PC-9 (cell line): ENCODE measurements at places on chromosomes 6 and 20.
A peak's percentile ranks its signal among the peaks of the same experiment; 100 is the strongest.

DNA sequence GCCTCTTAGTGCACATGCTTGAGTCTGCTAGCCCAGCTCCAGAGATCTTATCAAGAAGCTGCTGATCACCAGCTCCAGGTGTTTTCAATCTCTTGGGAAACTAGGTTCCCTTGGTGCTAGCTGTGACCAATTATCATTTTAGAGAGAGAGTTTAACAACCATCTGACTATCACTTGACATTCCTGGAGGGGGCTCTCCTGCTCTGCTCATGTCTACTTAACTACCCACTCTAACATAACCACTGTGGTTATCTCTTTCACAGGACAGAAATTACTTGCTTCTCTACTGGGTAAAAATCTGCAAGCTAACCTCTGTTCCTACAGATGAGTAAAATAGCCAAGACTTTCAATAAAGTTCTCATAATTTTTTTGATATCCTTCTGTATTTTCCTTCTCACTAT, 823.4 kb upstream of the GJE1 start:
- DNase-seq, result no peak

- DNase-seq, result no peak
Measured at GRCh38 chr6:160042014-160042773, 73.3 kb downstream of the IGF2R start.

DNA sequence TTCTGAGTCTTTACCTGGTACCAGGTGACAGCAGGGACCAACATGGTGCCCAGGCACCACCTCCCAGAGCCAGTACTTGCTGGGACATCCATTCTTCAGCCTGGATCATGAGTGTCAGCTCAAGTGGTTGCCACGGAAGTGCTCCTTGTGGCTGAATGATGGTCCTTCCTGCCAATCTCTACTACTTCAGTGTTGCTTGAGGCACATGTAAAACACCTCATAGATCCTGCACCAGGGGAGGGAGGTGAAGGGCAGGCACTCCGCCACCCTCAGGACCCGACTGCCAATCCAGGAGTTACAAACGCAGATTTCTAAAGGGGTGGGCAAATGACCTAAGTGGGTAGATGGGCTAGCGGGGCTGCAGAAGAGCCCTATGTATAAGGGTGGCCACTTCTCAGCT, 226.0 kb downstream of the PREX1 start:
- no peak for DNase-seq

GRCh38 chr20:56788041-56788670, 159.1 kb downstream of the TFAP2C start:
- peak; percentile 99 for DNase-seq

DNA sequence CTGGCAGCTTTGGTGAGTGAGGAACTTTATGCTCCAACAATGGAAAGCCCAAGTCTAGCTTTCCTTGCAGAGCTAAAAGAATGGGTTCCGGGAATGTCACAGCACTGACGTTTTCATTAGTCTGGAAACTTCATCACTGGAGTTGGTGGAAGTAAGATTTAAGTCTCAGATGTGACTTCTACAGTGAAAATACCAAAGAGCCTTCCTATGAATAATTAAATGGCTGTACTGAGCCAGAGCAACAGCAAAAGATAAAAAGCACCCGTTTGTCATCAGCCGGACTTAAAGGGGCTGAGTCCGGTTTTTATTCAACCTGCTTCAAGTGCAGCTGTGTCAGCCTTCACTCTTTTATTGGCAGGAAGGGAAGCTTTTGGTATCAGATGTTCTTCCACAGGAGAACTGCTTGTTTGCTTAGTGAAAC, 46.5 kb upstream of the SHLD1 start:
- DNase-seq, result no peak

- peak; percentile 58 for DNase-seq
Measured at GRCh38 chr20:35952480-35953386, 1.6 kb downstream of the SCAND1 start.

DNA sequence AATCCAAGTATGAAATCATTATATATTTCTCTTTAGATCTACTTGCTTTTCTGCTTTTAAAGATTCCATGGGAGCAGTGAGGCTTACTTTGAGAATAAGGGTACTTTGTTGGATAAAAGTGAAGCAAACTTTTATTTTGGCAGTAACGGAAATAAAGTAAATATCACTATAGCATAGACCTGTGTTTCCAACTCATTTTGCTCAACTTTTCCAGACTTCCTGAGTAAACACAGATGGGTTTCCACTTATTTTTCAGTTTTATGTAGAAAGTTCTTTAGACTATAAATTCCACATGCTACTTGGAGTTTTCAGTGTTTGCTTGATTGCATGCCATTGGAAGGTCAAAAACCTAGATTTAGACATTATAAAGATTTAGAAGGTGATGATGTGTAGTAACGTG, 6.2 kb downstream of the STX16 start:
- DNase-seq, result no peak

DNA sequence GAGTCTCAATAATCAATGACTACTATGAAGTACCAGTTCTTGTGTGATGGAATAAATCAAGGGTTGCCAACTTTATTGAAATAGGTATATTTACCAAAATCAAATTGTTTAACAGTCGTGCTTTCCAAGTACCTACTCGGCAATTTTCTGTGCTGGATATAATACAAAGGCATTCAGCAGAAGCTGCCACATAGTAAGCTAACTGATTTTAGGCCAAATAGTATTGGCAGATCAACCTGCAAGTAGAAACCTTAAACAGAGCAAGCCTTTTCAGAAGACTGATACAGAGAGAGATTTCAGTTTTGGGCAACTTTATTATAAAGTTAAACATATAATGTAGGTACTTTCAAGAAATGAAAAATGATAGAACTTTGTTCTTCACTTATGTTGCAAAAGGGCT, 174.6 kb downstream of the ASCC3 start:
- DNase-seq, result no peak

DNA sequence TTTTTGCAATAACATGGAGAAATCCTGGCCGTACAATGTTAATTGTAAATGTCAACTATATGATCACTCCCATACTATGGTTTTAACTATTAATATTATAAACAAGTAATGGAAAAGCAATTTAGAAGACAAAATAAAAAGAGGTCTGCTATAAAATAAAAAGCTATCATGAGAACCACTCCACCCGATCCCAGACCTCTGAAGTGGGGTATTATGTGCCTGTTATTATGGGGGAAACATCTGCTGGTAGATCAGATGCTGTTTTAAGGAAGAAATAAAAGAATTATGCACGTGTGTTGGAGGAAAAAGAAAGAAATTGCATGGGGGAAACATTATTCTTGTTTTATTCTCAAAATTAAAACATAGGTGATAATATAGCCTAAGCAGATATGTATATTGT, 615.7 kb upstream of the ARID1B start:
- no peak for DNase-seq

- DNase-seq, result no peak
Measured at GRCh38 chr6:14320332-14320731, 202.8 kb downstream of the CD83 start.

DNA sequence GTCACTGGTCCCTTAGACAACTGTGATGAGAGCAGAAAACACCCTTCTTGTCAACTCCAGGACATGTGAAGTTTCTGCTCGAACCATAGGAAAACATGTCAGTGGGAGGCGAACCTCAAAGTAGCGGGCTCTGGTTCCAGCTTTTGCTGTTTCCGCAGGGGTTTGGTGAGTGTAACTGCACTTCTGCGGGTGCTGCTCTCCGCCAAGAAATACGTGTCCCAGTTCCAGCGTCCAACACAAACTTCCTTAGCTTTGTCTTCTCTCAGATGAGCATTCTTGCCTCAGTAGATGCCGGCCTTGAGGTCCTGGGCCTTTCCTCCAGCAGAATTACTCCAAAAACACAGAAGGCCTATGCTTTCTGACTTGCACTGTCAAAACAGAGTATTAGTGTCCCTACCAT, 156.3 kb downstream of the FNDC1 start:
- DNase-seq, result no peak

- no peak for DNase-seq
Measured at GRCh38 chr6:146543940-146544615, 445 bp downstream of the RAB32 start.

- peak; percentile 49 for DNase-seq
Measured at GRCh38 chr6:34593701-34594100, 37.6 kb upstream of the SPDEF start.

- no peak for DNase-seq
Measured at GRCh38 chr6:35013701-35014100, 124.6 kb downstream of the ANKS1A start.

GRCh38 chr6:7475081-7475480, 66.4 kb upstream of the DSP start:
- DNase-seq, result no peak

- no peak for DNase-seq
Measured at GRCh38 chr20:42688576-42688975, 501.1 kb downstream of the PTPRT start.

DNA sequence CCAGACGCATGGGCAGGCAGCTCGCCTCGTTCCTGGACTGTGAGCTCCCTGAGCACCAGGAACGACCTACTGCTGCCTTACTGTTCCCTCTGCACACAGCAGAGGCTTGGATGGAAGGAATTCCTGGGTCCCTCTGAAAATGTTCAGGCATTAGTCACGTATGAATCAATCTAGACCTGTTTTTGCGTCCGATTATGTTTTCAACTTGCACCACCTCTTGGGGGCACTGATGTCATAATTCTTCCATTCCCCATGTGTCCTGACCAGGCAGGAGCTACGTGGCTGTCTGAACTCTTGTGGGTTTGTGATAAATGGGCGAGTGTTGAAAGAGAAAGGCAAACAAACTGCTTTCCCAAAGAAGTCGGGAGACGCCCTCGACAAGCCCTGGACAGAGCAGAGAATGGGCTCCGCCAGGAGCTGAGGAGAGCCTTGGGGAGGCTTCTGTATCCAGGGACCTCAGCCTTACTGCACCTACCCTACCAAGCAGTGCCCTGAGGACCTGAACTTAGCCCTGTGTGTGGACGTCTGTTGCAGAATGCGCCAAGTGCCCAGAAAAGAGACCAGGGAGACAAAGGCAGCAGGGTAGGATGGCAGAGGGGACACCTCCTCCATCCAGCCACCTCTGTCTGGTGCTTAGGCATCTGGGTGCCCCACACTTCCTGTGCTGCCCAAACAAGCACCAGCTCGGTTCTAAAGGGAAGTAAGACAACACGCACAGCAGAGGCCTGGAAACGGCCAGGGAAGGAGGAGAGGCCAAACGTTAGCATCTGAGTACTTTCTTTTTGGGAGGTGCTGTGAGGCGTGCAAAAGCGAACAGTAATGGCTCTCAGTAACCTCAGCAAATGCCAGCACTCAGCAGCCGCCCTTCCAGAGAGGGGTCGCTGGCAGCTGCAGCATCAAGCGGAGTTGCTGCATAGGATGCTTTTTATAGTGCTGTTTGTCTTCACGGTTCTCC, 124.2 kb downstream of the LY86 start:
- DNase-seq, result peak; percentile 96

DNA sequence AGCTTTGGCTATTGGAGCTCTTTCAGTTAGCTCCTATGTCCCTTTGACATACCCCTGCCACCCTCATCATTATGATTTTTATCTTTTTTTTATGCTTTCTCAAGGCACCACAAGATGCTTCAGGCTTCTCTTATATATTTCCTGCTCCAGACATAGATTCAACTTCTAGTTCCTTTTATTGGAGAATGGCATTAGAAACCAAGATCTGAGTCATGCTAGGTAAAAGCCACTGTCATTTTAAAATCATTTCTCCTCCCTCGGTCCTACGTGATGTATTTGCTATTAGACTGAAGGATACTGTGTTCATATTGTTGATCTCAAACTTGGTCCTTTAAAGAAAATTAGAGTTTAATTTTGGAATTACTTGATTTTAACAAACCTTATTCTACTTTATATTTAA, 8.3 kb downstream of the TENT5A start:
- DNase-seq, result no peak

DNA sequence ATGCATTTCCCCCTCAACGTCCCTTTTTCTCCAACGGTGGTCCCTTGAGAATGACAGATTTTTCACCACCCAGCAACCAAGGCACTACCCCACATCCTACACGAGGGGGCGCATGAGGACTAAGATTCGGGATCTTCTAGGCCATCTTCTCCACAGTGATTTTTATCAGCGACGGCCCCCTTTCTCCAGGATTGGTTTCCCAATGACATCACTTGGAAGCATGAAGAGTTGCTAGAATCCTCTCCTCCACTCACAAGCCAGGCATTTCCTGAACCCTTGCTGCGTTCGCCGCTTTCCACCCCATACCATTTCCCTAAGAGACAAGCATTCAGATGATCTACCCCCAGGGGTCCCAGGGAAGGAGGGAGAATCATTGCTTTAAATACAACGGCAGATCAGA, 252.0 kb downstream of the HIVEP2 start:
- DNase-seq, result peak; percentile 58

DNA sequence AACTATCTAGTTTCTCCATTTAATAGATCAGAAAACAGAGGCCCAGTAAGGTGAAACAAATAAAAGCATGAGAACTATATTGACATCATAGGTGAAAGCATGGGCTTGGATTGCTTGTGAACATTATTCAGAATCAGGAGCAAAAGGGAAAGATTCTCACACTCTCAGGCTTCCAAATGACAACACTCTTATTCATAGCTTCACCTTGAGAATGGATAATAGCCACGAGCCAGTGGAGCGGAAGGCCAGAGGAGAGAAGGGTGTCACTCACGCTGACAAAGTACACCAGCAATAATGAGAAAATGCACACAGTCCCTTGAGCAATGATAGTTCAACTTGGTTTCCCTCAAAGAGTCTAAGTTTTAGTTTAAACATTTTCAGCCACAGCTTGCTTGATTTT, 339.0 kb downstream of the TPBG start:
- DNase-seq, result no peak

GRCh38 chr20:48105526-48105925, 320.2 kb upstream of the SULF2 start:
- DNase-seq, result no peak

GRCh38 chr6:78835817-78836216, 31.5 kb upstream of the IRAK1BP1 start:
- no peak for DNase-seq

DNA sequence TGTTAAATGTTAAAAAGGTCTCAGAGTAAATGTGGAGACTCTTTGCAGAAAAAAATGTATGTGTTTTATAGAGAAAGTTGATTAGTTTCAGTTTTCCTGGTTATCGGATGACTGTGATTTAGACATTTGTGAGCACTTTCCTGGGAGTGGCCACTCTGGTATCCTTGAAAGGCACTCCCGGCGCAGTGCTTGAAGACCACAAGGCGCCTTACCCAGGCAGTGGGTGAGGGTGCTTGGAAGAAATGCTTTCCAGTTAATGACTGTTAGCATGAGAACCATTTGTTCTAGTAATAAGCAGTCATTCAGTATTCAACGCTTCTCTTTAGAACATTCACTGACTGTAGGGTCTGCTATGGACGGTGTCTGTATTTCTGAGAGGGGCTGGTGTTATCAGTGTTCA, 7.2 kb downstream of the CDS2 start:
- DNase-seq, result no peak

GRCh38 chr20:25360631-25361286, 29.9 kb downstream of the ABHD12 start:
- peak; percentile 40 for DNase-seq

GRCh38 chr6:15879371-15880261, 216.8 kb upstream of the DTNBP1 start:
- DNase-seq, result no peak

DNA sequence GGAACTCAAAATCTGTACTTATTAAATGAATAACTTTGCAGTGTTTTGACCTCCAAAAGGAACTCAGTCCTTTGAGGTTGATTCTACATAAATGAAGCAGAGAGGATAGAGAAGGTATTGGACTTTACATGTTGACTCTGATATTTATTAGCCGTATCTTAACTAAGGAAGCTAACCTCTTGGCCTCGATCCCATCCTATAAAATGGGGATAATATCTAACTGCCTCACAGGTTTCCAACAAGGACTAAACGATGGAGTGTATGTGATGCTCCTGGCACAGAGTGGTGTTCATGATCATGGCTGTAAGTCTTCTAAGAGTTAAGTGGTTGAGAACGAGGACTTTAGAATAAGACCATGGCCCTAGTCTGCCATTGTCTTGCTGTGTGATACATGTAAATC, 24.2 kb upstream of the MAP3K4 start:
- DNase-seq, result no peak
